ENCODE measurements at places on chromosomes 1 and 21. TPM values are rescaled to one million over a fixed set of nuclear protein-coding genes. Genes with fewer than 3 reads are reported as not detected.

Gene CRYAA
- not detected for total RNA-seq

Gene SIK1
- 11.6 TPM for total RNA-seq

Gene C1orf116
- not detected for total RNA-seq

Gene CYP4Z1
- total RNA-seq, result not detected

Gene GFI1
- 39.5 TPM for total RNA-seq

Gene CFHR3
- total RNA-seq, result not detected

Data from activated naive CD4-positive, alpha-beta T cell treated with anti-CD3 and anti-CD28 coated beads, Interleukin-2, amount 10 ng/mL, durations not matched to agents 5 hours and 36 hours (primary cell).